Vagina (tissue), 2 donors: ENCODE measurements at places on chromosomes 12 and 14.

DNA sequence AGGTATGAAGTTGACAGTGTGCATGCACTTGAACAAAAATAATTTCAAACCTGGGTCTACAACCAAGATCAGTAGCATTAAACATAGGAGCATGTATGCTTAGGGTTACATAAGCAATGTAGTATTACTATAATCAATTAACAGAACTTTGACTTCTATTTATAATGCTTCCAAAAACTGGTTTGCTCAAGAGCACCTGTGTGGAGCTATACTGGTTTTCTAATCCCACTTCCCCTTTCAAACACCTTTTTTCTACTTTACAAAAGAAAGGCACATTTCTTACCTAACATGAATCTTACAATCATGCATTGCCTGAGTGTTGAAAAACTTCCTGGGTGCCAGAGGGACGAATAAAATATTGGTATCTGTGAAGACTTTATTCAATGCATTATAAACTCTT lies 72.7 kb downstream of the EFCAB11 start:
- DNase-seq: no peak

- no peak for DNase-seq
Observed at GRCh38 chr14:77041881-77042545, 13.5 kb upstream of the IRF2BPL start.

GRCh38 chr12:64633011-64633939 lies 23.0 kb downstream of the RASSF3 start:
- no peak for DNase-seq

- no peak for DNase-seq
Observed at GRCh38 chr14:55585854-55586253, 5.8 kb downstream of the KTN1 start.

- DNase-seq: no peak
Observed at GRCh38 chr12:69999561-69999960, 174.5 kb downstream of the MYRFL start.

DNA sequence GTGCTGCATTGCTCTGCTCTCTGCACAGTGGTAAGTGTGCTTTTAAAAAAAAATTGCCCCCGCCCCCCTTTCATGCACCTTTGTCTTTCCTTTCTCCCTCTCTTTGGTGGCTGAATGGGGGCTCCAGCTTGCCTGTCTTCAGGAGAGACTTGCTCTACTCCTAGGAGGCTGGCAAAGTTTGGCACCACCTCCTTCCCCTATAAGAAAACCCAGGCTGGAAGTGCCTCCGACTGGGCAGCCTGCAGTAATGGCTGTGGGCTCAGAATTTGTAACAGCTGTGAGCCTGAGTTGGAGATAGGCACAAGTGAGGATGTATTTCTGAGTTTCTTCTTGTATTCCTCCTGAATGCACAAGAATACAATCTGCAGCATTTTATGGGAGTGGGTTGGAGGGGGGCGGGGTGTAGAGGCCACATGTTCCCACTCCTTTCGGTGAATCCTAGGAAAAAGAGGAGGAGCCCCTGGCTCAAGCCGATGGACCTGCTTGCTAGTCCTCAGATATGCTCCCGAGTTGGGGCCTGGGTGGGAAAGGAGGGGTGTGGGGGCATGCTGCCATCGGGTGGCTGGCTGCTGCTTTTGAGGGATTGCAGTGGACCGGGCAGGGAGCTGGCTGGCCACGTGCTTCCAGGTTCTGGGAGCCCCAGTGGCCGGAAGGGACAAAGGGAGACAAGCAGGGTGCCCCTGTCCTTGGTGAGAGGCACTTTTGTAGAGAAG lies 124.3 kb downstream of the TSPAN9 start:
- no peak for DNase-seq

DNA sequence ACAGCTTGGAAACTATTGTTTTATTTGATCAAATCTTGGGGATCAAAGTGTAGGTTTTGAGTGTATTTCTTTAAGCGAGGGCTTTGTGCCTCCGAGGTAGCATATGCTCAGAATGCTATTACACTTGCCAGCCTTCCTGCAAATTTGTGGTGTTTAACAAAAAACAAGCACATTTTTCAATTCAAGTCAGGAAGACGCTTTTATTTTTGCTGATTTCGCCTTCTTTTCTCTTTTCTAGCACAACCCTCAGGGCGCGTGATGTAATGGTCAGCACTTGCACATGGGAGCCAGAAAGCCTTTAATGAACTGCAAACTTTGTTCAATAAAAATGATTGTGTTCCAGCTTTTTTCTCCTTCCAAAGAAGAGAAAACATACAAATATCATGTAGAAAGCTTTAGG lies 466.5 kb downstream of the PRKD1 start:
- DNase-seq: no peak

- no peak for DNase-seq
Observed at GRCh38 chr12:6767353-6768319, 1.5 kb downstream of the PTMS start.

DNA sequence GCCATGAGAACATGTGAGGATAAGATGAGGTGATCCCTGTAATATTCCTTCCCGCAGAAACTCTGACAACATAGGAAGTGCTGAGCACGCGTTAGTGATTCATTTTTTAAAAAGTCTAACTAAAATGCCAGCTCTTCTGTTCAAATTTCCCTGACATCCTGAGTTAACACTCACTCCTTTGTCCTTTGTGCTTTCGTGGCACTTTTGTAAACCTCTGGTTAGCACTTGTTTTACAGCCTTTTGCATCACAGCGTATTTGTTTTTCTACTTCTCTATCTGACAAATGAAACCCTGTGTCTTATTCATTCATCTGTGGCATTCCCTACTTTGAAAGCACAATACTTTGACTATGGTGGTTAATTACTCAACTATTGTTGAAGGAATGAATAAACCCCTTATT lies 313.6 kb downstream of the NUAK1 start:
- no peak for DNase-seq

DNA sequence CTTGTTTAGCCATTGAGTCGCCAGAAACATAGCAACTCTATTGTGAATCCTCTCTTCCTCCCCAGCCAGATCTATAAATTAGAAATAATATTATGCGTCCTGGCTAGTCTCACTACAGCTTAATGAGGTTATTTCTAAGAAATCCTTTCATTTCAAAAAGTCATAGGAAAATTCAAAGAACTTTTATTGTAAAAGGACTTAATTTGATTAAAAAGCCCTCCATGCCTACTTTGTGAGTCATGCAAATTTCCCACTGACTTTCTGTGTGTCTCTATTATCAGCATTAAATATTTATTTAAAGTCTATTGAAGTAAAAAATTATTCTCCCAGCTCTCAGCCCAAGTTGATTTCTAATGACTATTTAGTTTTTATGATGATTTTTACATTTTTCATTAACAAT lies 160.7 kb downstream of the PHLDA1 start:
- no peak for DNase-seq

GRCh38 chr14:60101786-60102185 lies 10.1 kb downstream of the PCNX4 start:
- no peak for DNase-seq

DNA sequence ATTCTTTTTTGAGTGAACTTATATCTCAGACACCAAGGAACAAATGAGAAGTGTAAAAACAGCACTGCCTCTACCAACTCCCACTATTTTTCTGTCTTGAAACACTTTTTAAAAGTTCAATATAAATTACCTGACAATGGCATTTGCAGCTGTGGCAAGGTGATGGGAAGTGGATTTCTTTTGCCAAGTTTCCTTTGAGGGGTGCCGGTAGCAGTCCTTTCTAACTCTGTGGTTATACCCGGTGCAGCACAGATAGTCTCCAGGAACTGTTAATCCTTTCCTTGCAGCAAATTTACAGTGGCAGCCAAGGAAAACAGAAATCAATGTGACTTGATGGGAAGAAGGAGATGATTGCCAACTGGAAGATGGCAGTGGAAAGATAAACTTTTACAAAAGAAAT lies 243.7 kb downstream of the BCAT1 start:
- DNase-seq: no peak

GRCh38 chr12:66960704-66961690 lies 282.1 kb upstream of the GRIP1 start:
- DNase-seq: no peak

- DNase-seq: no peak
Observed at GRCh38 chr12:111578276-111578970, 20.7 kb downstream of the ATXN2 start.

- no peak for DNase-seq
Observed at GRCh38 chr12:107597695-107598410, 87.7 kb upstream of the PWP1 start.

DNA sequence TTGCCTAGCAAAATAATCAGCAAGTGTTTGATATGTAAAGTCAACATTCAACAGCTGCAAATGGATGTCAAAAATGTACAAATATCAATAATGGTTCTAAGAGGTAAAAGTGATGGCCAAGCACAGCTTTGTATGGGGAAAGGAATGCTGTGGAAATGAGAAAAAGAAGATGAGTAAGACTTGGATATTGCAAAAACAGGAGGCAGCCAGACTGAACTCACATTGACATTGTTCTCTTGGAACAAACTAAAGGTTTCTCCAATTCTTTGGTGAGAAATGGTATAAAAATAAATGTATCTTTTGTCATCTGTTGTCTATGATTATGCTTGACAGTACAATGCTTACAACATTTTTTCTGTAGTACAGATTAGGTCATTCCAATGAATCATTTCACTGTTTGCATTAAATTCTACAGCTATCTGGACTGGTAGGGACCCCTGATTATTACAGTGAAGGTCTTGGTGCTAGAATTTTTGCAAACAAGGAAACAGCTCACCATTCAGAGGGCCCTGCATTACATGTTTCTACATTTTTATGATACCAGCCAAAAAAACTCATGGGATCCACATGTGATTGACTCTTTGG lies 465.7 kb downstream of the NOVA1 start:
- DNase-seq: no peak

- no peak for DNase-seq
Observed at GRCh38 chr12:113782873-113783272, 183.3 kb downstream of the RBM19 start.

DNA sequence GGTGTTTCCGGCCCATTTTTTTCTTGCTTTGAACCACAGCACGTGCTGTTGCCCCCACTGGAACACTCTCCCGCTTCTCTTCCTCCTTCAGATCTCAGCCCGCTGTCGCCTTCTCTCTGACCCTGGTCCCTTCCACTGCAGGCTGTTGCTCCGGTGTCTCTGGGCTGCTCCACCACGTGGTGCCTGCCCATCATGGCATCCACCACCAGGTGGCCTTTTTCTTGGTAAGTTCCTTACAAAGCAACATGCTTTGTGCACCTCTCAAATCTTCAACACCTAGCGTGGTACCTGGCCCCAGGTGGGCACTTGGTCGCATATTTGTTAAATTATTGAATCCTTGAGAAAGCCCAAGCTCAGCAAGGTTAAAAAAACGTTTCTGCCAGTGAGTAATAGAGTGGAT lies 19.1 kb downstream of the TUNAR start:
- DNase-seq: no peak

- no peak for DNase-seq
Observed at GRCh38 chr14:60905923-60906322, 75.0 kb downstream of the TRMT5 start.

- no peak for DNase-seq
Observed at GRCh38 chr14:100246809-100247428, 8.0 kb downstream of the YY1 start.

DNA sequence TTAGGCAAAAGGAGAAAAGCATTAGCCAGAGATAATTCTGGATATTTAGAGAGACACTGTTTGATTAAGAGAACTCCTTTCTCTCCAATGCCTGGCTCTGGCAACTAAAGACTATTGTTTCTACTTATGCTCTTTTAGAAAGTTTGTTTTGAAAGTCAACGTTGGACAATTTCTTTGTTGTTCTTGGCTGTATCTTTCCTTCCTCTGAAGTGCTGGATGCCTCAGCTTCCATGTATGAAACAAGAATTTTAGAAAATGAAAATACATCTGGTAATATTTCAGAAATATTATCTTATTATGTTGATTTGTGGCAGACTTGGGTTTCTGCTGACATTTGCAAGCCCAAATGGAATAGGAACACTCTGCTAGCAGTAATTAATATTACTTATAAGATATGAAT lies 382.6 kb downstream of the SNAPC1 start:
- DNase-seq: no peak

GRCh38 chr14:41295734-41296133 lies 310.9 kb upstream of the LRFN5 start:
- no peak for DNase-seq

GRCh38 chr14:50823051-50823761 lies 7.8 kb downstream of the NIN start:
- DNase-seq: no peak

DNA sequence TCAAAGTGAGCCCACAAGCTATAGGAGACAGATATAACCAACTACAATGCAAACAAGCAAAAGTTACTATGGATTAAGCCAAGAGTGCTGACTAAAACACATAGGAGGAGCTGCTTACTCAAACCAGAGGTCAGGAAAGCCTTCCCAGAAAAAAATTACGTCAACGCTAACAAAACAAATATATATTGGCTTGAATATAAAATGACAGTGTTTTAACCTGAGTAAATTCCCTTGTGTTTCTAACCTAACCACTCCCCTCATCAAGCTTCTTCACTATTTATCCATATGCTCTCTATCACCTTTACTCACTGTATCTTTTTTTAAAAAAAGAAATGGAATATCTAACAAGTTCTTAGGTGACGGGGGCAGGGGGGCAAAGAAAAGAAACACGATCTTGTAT lies 115.9 kb downstream of the MED13L start:
- no peak for DNase-seq

DNA sequence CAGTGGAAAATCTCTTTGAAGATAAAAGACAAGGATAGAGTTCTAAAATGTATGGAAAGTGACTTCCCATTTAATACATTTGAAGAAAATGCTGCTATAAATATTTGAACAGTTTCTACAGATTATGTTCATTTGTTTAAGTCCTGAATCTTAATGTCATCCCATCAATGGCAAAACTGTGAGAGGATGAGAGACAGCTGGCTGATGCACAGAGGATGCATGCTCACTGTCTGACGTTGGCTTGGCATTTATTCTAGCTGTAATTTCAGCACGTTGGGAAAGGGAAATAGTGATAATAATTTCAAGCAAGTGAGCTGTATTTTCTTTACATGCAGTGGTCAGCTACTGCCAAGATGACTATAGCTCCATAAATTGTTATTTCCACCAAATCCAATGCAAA lies 40.5 kb downstream of the PPFIA2 start:
- no peak for DNase-seq

- DNase-seq: no peak
Observed at GRCh38 chr14:33364466-33364865, 425.8 kb downstream of the NPAS3 start.

DNA sequence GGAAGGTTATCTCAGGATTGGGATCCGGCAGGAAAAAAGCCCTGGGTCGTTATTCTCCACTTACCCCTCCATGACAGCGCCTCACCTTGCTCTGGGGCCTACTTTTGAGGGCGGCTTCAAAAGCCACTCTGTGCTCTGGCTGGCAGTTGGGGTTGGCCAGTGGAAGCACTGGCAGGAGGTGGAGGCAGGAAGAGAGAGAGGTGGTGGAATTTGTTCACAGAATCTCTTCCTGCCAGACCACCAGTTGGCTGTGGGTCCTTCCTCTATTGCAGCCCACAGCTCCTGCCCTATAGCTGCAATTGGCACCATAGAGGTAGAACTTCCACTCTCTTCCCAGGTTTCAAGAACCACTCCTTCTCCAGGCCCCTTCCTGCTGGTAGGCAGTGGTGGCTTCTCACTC lies 32.7 kb upstream of the SDR39U1 start:
- DNase-seq: no peak

GRCh38 chr12:41635626-41636364 lies 447.7 kb downstream of the PDZRN4 start:
- no peak for DNase-seq

GRCh38 chr12:104676636-104677035 lies 219.9 kb downstream of the CHST11 start:
- no peak for DNase-seq
